ENCODE measurements at places on chromosomes 16 and 17. TPM values are rescaled to one million over a fixed set of nuclear protein-coding genes. Genes with fewer than 3 reads are reported as not detected.

GRCh38 chr17:45036691-45037090 is 14.7 kb downstream of the DCAKD start:
- DNase-seq, result no peak

- DNase-seq, result no peak
Observed at GRCh38 chr17:55496094-55496881, 15.0 kb downstream of the SMIM36 start.

DNA sequence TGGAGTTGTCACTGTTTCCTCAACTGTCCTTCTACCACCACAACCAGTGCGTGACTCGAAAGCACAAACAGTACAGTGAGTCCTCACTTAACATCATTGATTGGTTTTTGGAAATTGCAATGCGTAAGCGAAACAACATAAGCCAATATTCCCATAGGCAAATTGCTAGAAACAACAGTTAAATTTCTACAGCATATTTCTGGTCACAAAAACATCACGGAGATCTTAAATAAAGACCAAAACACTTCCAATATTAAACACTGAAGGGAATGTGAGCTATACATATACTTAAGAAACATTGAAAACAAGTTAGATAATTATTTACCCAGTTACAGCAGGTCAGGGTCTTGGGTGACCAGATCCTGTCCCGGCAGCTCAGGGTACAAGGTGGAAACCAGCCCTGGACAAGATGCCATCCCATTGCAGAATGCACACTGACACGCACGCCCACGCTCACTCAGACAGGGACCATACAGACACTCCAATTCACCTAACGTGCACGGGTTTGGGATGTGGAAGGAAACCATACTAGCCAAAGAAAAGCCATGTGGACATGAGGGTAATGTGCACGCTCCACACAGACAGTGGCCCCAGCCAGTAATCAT is 4.7 kb downstream of the SLC13A5 start:
- DNase-seq, result no peak

GRCh38 chr16:65725156-65725845 is 603.4 kb upstream of the CDH11 start:
- no peak for DNase-seq

DNA sequence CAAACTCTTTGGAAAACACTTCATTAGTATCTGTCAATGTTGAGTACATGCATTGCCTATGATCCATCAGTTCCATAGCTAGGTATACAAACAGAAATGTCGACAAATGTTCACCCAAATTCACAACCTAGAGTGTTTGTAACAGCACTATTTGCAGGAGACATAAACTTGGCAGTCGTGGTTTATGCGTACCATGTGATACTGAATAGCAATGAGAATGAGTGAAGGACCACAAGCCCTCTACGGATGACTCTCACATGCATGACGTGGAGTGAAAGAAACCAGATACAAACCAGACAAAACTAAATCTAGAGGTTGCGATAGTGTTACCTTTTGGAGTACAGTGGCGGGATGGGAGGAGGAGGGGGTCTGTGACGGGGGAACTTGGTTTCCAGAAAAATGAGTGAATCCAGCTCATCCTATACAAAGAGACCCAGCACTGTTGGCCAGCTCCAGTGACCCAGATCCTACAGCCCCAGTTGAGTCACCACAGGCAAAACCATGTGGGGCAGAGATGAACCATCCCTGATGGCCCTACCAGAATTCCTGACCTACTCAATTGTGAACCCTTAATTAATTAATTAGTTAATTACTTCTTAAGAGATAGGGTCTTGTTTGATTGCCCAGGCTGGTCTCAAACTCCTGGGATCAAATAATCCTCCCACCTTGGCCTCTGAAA is 15.9 kb upstream of the ULK2 start:
- DNase-seq, result no peak

GRCh38 chr16:50802000-50802399 is 60.1 kb downstream of the CYLD start:
- DNase-seq, result no peak

DNA sequence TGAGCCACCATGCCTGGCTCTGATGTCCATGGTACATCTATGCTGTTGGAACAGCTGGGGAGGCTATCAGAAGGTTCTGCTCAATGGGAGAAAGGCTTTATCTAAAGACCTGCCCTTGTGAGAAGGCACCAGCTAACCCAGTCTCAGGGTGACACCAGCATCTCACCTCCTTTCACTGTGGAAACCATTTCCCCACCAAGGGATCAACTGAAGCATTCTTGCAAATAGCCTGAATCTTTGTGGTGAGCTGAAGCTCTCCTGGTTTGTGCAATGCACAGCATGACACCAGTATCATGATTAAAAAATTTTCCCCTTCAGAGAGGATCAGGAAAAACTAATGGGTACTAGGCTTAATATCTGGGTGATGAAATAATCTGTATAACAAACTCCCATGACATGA is 5.1 kb downstream of the CCL18 start:
- no peak for DNase-seq

GRCh38 chr17:5942687-5943086 is 127.5 kb upstream of the WSCD1 start:
- DNase-seq, result no peak

DNA sequence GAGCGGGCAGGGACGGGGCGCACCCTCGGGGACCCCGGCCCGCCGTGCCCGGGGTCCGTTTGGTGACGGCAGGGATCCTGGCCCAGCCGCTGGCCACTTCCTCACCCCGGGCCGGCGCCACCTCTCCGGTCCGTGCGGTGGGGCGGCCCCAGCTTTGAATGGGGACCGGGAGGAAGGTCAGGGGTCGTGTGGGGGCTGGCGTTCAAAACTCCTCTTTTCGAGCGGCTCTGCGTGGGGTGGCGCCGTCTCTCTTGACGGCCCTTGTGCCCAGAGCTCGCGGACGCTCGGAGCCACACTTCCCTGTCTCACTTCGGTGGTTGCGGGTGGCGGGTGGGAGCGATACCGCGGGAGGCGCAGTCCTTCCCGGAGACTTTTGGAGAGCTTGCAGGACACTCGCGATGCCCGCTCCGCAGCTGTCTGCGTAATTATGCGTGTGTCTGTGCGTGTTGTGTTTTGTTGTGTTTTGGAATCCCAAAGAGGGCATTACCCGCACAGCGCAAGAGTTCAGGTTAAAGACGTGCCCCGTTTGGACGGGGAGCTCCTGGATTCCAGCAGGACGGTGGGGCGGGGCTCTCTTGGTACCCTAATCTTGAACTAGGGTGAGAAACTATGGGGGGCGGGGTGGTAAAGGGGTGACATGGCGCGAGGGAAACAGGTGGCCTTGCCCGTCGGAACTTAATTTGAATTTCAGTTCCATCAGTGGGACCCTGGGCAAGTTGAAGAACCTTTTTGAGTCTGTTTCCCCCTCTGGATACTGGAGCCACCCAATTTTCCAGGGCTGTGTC is 637 bp downstream of the PLCG2 start:
- no peak for DNase-seq

DNA sequence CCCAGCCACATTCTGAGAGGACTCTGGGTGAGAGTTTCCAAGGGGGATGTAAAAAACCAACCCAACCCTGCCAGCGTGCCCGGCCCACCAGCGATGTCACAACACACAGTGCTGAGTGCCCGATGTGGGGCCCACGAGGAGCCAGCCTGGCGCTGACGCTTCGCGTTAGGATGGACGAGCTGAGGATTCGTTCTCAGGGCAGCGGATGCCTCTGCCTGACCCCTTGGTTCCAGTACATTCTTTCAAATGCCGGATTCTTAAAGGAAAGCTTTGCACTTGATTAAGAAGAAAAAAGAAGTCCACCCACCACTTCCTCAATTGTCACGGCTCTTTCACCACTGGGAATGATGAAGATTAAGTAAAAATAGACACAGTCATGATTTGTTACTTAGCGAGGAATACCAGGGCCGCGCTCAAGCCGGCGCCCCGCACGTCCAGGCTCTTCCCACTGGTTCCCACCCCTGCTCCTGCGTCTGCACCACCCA is 79.4 kb downstream of the IRF8 start:
- DNase-seq, result no peak

DNA sequence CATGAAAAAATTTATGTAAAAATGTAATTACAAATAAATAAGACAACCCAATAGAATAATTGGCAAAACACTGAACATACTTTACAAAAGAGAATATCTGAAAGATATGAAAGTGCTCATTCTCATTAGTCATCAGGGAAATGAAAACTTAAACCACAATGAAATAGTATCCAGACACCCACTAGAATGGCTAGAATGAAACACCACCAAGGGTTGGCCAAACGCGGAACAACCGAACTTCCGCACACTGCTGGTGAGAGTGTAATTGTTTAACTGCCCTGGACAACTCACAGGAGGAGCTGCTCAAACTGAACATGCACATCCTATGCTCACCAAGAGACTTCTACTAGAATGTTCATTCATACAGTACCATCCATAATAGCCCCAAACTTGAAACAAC is 5.8 kb upstream of the ZDHHC7 start:
- no peak for DNase-seq

GRCh38 chr17:67625971-67626370 is 91.8 kb upstream of the NOL11 start:
- DNase-seq, result no peak

DNA sequence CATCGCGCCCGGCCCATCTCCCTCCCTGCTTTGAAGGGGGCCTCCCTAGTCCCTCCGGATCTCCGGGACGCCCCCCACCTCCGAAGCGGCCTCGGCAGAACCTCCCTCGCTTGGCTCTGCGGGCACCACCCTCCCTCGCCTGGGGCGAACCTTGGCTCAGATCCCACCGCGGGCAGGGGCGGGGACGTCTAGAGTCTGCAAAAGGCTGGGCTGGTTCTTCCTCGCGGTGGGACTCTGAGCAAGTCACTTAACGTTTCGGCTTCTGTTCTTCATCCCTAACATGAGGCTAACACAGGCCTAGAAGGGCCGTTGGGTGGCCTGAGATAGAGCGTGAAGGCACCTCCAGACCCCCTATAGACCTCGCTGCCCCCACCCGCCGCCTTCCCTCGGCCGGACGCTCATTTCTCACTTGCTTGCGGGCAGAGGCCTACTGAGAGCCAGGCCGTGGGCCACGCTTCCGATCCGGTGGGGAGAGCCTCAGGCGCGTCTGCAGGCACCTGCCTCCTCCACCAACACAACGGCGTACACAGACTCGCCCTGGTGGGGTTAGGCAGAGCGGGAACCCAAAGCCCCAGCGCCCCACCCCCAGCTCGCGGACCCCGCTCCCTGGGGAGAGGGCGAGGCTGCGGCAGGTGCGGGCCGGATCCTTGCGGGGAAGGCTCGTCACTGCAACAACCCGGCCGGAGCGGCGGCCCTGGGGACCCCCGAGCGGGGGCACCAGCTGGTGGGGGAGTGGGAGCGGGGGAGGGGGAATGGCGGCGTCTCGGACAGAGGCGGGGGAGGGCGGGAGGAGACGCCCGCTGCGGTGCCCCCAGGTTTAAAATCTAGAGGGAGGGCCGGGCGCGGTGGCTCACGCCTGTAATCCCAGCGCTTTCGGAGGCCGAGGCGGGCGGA is 5.4 kb downstream of the MYO1C start:
- DNase-seq, result no peak

DNA sequence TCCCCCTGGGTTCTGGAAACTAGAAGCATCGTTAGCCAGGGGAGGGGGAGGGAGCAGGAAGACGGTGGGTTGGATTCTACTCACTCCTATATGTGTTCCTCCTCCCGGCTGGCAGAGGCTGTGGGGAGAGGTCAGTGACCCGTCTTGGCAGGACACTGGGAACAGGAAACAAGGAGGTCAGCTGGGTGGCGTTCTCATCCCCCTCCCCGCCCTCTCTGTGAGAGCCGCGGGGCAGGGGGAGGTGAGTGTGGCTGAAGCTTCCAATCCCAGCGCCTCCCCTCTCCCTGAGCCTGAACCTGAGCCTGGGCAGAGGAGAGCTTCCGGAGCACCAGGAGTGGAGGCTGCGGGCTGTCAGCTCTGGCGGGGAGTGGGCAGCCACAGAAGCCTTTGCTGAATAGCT is 12.5 kb downstream of the GPRC5C start:
- DNase-seq, result no peak

GRCh38 chr16:3509470-3509928 is 8.7 kb downstream of the CLUAP1 start:
- DNase-seq, result no peak

DNA sequence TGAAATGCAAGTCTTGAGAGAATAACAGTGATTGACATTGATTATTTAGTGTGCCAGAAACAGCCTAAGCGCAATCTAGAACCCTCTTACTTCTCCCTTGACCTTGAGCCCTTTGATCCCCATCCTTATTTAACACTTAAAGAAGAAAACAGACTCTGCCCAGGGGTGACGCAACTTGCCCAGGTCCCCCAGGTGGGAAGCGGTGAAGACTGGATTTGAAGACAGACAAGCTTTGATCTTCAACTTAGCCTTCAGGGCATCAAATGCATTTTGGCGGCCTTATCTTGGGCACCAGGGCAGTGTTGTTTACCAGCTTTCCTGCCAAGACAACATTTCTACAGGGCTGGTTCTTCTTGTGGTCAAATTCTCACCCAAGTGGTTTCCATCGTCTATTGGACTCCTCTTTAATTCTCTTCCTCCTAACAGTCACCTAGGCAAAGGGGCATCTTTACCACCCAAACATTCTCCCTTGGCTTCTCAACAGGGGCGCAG is 8.9 kb upstream of the CIITA start:
- DNase-seq, result no peak

DNA sequence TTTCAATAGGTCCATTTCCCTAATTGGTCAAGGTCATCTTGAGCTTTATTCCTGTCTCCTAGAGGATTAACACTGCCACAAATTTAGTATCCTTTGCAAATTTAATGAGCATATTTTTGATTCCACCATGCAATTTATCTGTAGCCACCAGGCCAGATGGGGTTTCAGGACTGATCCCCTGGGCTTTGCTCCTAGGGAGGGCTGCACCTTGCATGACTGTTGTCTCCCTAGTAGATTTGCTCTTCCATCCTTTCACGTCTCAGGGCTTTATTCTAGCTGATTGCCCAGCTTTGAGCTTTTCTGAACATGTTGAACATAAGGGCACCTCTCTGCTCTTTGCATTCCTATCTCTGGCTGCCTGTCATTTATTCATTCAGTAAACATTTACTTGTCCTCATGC is 7.7 kb upstream of the KCNH6 start:
- DNase-seq, result no peak

- DNase-seq, result peak; percentile 32
Observed at GRCh38 chr16:11078812-11079459, 134.6 kb downstream of the CLEC16A start.

- DNase-seq, result no peak
Observed at GRCh38 chr16:30711712-30712111, 12.7 kb downstream of the SRCAP start.

The PER1 gene
- polyA plus RNA-seq, result 31.4 TPM

The KRTAP1-5 gene
- polyA plus RNA-seq, result not detected

The B9D1 gene
- 5.7 TPM for polyA plus RNA-seq

The ANKFN1 gene
- polyA plus RNA-seq, result 0.15 TPM

The ZACN gene
- polyA plus RNA-seq, result not detected

The ORAI3 gene
- 10.3 TPM for polyA plus RNA-seq

The ZPBP2 gene
- not detected for polyA plus RNA-seq

The RNF167 gene
- polyA plus RNA-seq, result 70.3 TPM

The TNS4 gene
- polyA plus RNA-seq, result 0.15 TPM

The ARHGAP44 gene
- polyA plus RNA-seq, result 4.1 TPM

The BRIP1 gene
- polyA plus RNA-seq, result 5.8 TPM

The NPIPA2 gene
- polyA plus RNA-seq, result not detected
